Spinal cord (tissue), 10 donors: ENCODE measurements at places on chromosomes 6 and 20.

DNA sequence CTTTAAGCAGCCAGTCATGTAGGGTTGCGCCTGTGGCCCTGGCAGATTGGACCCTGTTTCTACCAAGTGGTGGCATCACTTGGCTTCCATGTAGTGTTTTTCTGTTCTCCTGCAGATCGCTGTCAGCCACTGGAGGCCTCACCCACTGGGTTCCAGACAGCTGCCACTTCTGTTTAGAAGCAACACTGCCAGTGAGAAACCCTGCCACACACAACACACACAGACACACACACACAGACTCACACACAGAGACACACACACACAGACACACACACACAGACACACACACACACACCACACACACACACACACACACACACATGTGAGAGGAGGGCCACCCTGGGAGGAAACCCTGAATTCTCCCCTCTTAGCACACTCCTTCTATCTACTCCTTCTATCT lies 51.8 kb downstream of the UTRN start:
- H3K36me3 ChIP-seq, result no peaks in the 10 kb centered on the region
- no peak for DNase-seq

- H3K27ac ChIP-seq, result no peak overlapping the region
- H3K4me3 ChIP-seq, result no peak overlapping the region
- H3K36me3 ChIP-seq, result no peaks in the 10 kb centered on the region
- no peak for DNase-seq
Measured at GRCh38 chr6:72675396-72675795, 53.5 kb downstream of the KCNQ5 start.

- peaks cover 26% of the 10 kb centered on the region for H3K4me1 ChIP-seq
- no peak overlapping the region for H3K4me3 ChIP-seq
- H3K27me3 ChIP-seq, result peaks cover 2% of the 10 kb centered on the region
- H3K27ac ChIP-seq, result no peak overlapping the region
- no peak for DNase-seq
Measured at GRCh38 chr20:51426718-51427650, 115.5 kb downstream of the NFATC2 start.

- H3K4me3 ChIP-seq, result no peak overlapping the region
- no peak for DNase-seq
- H3K27ac ChIP-seq, result no peak overlapping the region
- H3K4me1 ChIP-seq, result no peaks in the 10 kb centered on the region
- H3K27me3 ChIP-seq, result no peaks in the 10 kb centered on the region
Measured at GRCh38 chr6:137106183-137106582, 61.4 kb upstream of the IL20RA start.

DNA sequence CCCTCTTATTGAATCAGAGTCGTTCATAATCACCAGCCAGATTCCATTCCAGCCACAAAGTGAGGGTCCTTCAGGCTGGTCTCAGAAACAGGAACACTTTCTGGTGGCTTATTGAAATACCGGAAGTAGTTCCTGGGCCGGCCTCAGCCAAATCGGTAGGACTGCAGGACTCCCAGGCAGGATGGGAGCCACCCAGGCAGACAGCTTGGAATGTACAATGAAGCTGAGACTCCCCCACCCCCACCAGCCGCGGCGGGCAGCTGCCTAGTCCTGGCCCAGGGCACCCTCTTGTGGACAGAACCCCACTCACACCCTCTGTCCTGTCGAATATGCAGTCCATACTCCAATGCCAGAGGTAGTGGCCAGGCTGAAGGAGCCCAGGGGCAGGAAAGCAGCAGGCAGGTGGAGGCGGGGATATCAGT lies 43.8 kb downstream of the MDFI start:
- peaks cover 16% of the 10 kb centered on the region for H3K36me3 ChIP-seq
- no peak overlapping the region for H3K27ac ChIP-seq
- DNase-seq, result peak; percentile 63

DNA sequence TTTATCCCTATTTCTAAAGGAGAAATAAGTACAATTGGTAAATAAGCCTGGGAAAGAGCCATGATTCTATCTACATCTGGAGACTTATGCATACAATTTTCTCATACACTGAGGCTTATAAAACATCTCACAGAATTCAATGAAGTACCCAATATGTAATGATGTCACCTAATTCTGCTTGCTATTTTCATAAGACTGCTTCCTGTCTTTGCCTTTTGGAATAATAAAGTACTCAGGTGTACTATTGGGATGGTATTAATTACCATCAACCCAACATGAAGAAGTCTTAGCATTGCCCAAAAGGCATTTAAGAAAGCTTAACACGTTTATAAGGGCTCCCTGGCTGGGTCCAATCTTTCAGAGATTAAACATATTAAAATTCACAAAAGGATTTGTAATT lies 216.4 kb upstream of the TSHZ2 start:
- H3K4me1 ChIP-seq, result peaks cover 4% of the 10 kb centered on the region
- no peaks in the 10 kb centered on the region for H3K27me3 ChIP-seq
- no peak overlapping the region for H3K4me3 ChIP-seq
- no peak for DNase-seq

- H3K36me3 ChIP-seq, result no peaks in the 10 kb centered on the region
- no peak for DNase-seq
- H3K4me1 ChIP-seq, result no peaks in the 10 kb centered on the region
Measured at GRCh38 chr20:56447227-56447626, 21.2 kb upstream of the RTF2 start.

DNA sequence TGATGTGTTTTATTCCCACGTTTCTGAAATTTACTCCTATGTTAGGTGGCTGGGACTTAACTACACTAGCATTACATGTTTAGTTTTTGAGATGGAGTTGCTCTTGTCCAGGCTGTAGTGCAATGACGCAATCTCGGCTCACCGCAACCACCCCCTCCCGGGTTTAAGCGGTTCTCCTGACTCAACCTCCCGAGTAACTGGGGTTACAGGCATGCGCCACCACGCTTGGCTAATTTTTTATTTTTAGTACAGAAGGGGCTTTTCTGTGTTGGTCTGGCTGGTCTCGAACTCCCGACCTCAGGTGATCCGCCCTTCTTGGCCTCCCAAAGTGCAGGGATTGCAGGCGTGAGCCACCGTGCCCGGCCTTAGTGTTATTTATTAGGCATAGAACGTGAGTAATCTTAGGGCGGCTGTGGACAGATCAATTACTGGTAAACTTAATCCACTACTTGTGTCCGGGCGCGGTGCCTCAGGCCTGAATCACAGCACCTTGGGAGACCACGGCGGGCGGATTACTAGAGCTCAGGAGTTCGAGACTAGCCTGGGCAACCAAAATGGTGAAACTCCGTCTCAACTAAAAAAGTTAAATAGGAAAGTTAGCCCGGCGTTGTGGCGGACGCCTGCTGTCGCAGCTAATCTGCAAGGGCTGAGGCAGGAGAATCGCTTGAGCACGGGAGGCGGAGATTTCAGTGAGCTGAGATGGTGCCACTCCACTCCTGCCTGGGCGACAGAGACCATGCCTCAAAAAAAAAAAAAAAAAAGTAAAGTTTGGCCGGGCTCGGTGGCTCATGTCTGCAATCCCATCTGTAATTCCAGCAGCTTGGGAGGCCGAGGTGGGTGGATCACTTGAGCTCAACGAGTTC lies 123.7 kb upstream of the BTN3A2 start:
- peaks cover 6% of the 10 kb centered on the region for H3K4me1 ChIP-seq
- peak overlapping the region; percentile 97 for H3K27ac ChIP-seq
- no peaks in the 10 kb centered on the region for H3K27me3 ChIP-seq
- H3K4me3 ChIP-seq, result peak overlapping the region; percentile 90

- no peak overlapping the region for H3K4me3 ChIP-seq
- DNase-seq, result no peak
- H3K27me3 ChIP-seq, result peaks cover 10% of the 10 kb centered on the region
- no peak overlapping the region for H3K27ac ChIP-seq
Measured at GRCh38 chr6:168280899-168281245, 38.7 kb downstream of the DACT2 start.

GRCh38 chr20:12695937-12696336 lies 312.8 kb upstream of the SPTLC3 start:
- H3K36me3 ChIP-seq, result no peaks in the 10 kb centered on the region
- no peak for DNase-seq
- H3K27ac ChIP-seq, result no peak overlapping the region
- no peak overlapping the region for H3K4me3 ChIP-seq
- H3K4me1 ChIP-seq, result no peaks in the 10 kb centered on the region
